KBM-7 (cell line): ENCODE measurements at places on chromosomes 2 and 18.

- DNase-seq, result peak; percentile 91
Observed at GRCh38 chr2:20424300-20425290, 22.3 kb upstream of the RHOB start.

- DNase-seq, result no peak
Observed at GRCh38 chr2:94997981-94998930, 27.3 kb upstream of the MAL start.

DNA sequence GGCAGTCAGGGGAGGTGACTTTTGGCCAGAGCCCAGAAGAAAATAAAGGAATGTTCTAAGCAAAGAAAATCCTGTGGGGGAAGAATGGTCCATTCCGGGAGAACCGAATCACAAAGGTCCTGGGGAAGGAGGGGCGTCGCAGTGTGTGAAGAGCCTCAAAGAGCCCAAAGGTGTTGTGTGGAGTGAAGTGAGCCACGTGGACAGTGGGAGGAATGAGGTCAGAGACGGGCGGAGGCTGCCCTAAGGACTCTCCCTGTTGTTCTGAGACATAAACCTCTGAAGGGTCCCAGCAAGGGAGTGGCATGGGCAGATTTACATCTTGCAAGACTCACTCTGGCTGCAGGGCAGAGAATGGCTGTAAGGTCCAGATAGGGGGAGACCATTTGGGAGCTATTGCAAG is 91.3 kb upstream of the SEC11C start:
- DNase-seq, result no peak

- DNase-seq, result no peak
Observed at GRCh38 chr18:67672716-67673115, 156.2 kb upstream of the DSEL start.

DNA sequence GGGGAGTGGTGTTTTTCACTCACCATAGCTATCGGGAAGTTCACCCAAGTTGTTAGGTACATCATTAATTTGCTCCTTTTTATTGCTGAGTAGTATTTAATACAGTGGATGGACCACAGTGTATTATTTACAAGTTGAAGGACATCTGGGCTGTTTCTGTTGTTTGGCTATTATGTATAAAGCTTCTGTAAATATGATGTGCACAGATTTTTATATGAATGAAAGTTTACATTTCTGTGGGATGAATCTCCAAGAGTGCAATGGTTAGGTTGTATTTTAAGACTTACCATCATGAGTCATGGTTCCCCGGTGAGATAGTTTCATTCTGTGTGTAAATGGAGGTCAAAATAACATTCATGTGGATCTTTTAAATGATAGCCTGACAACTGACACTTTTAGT is 337.4 kb downstream of the PTPRM start:
- DNase-seq, result no peak

- no peak for DNase-seq
Observed at GRCh38 chr18:24063121-24063731, 48.7 kb downstream of the TTC39C start.

DNA sequence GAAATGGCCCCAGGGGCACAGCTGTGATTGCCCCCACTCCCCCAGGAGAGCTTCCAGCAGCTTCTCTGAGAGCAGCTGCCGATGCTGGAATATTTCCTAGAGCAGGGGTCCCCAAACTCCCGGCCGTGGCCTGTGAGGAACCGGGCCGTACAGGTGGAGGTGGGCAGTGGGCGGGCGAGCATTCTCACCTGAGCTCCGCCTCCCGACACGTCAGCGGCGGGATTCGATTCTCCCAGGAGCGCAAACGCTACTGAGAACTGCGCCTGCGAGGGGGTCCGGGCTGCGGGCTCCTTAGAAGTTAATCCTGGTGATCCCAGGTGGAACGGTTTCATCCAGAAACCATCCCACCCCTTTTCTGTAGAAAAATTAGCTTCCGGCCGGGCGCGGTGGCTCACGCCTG is 69.1 kb upstream of the PXDN start:
- no peak for DNase-seq

GRCh38 chr2:56011624-56012023 is 88.0 kb upstream of the EFEMP1 start:
- DNase-seq, result no peak

GRCh38 chr18:68376926-68377325 is 338.0 kb downstream of the TMX3 start:
- no peak for DNase-seq

- no peak for DNase-seq
Observed at GRCh38 chr2:146576339-146577111, 1268.3 kb upstream of the ACVR2A start.

DNA sequence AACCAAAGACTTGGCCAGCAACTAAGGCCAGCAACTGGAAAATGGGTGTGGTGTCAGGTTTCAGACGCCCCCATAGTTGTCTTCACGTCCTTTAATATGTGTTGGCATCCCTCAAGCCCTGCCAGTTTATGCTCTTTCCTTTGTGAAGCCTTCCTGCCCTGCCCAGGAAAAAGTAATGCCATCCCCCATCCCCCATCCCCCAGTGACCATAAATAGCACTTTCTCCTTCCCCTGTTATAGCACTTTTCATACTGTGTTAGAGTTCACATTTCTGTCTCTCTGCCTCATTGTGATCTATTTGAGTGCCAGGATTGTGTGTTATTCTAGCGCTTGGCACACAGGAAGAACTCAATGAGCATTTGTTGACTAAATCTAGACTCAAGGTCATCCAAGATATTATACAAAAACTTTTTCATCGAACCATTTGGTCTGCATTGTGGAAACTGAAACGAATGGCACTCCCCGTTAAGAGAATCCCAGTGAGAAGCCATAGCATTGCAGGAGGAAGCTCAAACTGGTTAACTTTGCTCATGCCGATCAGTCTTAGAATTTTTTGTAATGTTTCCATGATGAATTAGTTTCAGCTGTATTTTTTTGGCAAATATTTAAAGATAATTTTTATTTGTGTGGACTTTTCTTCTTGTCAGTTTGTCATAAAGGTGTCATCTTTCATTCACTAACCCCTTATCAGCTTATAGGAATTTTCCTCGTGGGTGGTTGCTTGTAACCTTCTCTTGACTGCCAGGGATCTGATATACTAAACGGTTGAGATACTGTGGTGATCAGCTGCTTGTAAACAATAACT is 15.7 kb downstream of the CRIM1 start:
- DNase-seq, result no peak

- no peak for DNase-seq
Observed at GRCh38 chr2:42113452-42113851, 55.7 kb upstream of the EML4 start.

GRCh38 chr18:45569566-45570275 is 45.6 kb upstream of the SLC14A2 start:
- no peak for DNase-seq

GRCh38 chr2:73893764-73894474 is 1.1 kb downstream of the ACTG2 start:
- no peak for DNase-seq

DNA sequence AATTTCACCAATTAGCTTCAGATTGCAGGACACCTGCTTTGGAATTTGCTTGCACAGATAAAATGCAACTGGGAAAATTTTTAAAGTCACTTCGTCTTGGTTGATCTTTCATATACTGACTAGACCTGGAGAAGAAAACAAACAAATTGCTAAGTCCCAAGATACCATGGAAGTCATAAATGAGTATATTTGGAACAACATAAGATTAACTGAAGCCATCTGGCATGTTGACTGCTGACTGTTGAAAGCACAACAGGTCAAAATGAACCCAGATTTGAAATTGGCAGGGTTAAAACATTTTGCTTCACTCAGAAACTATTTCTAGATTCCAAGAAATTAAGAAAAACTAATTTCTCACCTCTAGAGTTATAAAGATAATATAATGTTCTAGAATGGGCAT is 470.7 kb downstream of the LPIN1 start:
- no peak for DNase-seq

- DNase-seq, result no peak
Observed at GRCh38 chr18:76613053-76613754, 118.2 kb upstream of the ZNF516 start.

DNA sequence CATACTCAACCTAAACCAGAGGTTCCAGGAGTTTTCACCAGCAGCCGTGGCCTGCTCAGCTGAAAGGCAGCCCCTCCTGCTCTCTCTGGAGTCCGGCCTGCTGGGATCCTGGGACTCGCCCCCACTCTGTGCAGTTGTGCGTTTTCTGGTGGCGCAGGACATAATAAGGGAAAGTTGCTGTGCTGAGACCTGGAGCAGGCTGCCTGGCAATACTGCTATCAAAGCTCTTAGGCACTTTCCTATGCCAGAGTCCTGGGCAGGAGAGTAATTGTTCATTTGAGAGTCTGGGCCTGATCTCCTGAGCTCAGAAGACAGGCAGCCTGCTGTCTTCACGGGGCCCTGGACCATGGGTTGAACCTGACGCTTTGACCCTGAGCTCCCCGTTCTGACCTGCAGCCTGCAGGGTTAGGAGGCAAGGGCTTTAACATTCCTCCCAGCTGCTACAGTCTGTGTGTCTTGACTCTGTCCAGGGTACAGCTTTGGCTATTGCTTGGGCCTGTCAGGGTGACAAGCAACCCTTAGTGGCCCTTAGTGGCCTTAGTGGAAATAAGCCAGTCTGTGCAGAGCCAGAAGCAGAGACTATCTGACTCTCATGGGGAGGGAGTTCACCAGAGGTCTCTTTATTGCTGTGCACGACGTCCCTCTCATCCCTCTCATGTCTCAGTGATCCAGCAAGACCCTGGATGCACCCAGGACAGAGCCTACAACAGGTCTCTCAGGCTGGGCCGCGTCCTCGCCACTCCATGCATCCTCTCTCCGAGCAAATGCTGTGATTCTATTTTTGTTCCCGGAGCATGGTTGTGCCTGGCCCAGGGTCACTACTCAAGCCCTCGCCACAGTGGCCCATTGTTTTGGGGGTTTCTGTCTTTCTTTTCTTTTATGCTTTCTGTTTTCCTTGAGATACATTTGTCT is 60.6 kb downstream of the ACKR3 start:
- no peak for DNase-seq

DNA sequence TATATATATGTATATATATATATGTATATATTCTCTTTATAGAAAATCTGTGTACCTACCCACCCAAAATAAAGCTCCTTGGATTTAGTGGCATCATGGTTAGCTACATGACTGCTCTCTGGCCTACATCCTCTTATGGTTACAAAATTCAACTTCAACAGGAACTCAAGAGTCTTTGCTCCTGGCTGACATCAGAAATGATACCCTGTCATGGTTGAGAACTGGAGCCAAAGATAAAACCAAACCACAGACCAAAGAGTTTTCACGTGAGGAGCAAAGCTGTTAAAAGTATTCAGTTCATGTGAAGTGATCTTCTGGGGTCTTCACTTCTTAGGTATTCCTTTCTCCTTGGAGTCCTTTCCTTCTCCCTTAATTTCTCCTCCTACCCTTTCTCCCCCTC is 476.3 kb downstream of the SOX11 start:
- no peak for DNase-seq

DNA sequence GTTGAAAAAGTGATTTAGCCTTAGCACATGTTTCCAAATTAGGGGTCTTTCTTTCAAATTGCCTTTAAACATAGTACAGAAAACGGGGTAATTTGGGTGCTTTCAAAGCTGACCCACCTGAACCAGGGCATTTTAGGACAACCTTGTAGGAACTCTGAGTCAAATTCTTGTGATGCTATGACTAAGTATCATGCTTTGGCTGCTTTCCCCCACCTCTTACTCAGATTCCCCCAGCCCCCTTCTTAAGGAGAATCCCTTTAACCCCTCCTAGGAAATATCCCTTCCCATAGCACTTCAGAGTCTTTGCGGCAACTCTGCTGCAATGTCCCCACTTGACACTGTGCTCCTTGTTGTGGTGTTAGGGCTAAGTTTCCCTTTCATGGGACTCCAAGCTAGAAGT is 18.6 kb upstream of the KLF7 start:
- DNase-seq, result no peak

DNA sequence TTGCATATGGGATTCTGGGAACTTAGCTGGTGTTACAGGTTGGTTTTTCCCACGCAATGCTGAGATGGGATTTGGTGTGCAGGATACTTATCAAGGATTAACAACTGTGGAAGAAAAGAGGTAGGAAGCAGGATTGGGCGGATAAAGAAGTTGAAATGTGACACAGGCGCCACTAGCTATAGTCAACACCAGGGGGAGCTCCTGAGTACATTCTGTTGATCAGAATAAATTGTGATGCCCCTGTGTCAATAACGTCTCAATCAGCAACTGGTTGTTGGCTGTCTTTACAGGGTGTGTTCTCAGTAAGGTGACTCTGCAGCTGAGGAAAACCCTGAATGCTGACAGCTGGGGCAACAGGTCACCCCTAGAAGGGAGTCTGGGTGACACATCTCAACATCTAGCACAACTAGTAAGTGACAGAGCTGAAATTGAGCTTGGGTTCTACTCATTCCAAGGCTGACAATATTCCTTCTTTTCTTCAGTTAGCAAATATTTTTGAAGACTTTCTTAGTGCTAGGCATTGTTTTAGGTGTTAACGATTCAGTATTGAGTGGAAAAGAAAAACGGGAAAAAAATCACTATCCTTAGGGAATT is 143.0 kb downstream of the ARL6IP6 start:
- peak; percentile 45 for DNase-seq

DNA sequence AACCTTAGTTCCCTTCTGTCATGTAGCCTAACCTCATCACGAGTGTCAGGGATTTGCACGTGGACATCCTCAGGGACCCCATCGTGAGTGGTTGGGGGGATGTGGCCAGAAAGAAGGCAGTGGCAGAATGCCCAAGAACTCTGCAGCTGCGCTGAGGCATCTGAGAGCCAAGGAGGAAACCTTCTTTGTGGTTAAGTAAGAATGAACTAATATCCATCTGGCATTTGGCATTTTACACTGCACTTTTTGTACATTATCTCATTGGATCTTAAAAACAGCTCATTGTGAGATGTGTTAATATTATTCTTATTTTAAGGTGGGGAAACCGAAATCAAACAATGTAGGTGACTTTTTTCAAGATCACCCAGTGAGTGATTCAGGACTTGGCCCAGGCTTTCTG is 32.6 kb upstream of the APCDD1 start:
- no peak for DNase-seq

GRCh38 chr2:39550701-39551285 is 113.7 kb upstream of the MAP4K3 start:
- no peak for DNase-seq

GRCh38 chr2:60492548-60492947 is 60.9 kb downstream of the BCL11A start:
- no peak for DNase-seq

GRCh38 chr2:68770271-68771111 is 35.9 kb downstream of the ARHGAP25 start:
- DNase-seq, result peak; percentile 47

- DNase-seq, result no peak
Observed at GRCh38 chr2:203626952-203627681, 79.3 kb upstream of the CD28 start.

GRCh38 chr2:224689539-224689938 is 26.6 kb downstream of the CCDC195 start:
- no peak for DNase-seq

DNA sequence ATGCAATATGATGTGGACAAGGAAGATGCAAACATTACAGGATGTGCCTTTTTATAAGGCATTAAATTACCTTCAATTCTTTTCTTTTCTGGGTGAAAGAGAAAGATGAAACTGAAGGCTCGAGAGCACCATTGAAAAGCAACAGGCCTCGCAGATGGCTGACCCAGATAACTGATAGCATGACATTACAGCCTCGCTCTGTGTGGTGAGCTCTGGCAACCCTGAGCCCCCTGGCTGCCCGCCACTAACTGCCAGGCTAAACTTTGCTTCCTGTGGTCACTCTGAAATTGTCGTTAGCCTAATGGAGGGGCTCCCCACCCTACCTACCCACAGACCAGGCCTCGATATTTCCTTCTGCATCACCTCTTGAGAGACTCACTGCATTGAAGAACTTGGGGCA is 516.8 kb upstream of the FANCL start:
- peak; percentile 88 for DNase-seq
